ENCODE measurements at places on chromosomes 5 and 9.

DNA sequence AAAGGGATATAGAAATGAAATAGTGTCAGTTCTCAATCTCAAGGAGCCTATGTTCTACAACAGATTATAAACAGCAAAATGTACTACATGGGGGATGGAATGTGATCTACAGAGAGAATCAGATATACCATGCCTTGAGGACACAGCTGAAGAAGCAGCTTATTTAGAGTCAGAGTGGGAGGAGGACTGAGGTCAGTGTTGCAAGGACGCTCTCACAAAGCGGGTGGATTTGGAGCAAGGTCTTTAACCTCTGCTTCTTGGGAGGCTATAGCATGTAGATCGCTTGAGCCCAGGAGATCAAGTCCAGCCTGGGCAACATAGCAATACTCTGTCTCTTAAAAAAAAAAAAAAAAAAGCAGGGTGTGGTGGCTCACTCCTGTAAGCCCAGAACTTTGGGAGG is 32.8 kb upstream of the PLIN2 start:
- DNase-seq = no peak

DNA sequence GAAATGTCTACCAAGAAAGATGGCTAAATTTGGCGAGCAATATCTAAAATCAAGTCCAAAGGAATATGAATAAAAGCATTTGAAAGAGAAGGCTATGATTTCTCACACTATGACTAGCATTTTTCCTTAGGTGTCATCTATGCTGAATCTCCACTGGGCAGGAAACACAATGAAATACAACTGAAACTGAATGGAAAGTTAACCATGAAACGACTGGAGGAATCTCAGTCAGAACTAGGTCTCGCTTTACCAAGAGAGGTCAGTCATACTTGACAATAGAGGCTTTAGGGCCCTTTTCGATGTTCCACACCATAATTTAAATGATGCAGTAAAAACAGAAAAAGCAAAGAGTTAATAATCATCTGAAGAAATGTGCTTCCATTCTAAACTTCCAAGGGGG is 339.0 kb downstream of the PDE4D start:
- no peak for DNase-seq

DNA sequence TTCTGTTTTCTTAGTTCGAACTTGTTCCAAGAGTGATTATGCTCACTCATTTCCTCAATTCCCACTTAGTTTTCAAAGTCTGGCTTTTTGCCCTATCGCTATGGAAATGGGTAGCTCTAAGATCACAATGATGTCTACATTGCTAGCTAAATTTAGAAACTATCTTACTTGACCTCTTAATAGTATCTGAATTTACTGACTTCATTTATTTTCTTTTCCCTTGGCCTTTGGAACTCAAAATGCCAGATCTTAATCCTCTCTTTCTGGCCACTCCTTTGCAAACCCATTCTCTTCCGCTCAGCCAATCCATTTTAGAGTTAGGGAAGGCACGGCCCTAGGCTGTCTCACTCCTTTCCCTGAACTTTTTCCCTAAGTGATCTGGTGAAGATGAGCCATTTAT is 137.0 kb downstream of the FER start:
- DNase-seq = no peak

DNA sequence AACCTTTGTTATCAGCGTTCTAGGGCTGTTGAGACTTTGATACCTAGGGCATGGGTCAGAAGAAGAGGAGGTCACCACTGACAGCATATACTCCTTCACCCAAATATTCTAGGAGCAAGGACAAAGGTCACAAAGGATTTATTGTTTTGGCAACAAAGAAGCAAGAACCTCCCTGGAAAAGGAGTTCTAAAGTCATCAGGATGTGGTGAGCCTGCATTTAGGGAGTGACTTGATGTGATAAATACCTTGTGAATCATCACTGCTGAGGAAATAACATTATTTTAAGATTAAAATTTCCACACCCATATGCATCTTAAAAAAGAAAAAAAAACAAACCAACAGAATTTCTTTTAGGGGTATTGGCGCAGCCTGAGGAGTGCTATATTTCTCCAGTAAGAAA is 13.9 kb downstream of the IFNA1 start:
- DNase-seq = no peak

- no peak for DNase-seq
These were observed 3.3 kb downstream of the ANKRD33B start for GRCh38 chr5:10567121-10567591.

DNA sequence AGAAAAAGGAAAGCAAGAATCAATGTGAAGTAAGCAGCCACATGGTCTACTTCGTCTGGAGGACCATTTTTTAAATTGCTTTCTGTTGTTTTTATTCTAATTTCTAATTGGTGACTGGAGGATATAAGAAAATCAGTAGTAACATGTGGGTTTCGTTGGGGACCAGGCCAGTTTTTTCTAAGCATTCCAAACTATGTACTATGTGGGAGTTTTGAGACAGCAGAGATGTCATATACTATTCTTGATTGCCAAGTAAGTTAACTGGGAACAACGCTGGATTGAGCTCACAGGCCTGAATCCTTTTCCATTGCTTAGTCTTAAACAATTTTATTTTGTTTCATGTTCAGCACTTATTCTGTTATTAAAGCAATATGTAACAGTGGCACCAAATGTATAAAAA is 225.7 kb downstream of the TMEM167A start:
- DNase-seq = no peak

- DNase-seq = no peak
These were observed 32.7 kb upstream of the FOXE1 start for GRCh38 chr9:97820373-97820772.

DNA sequence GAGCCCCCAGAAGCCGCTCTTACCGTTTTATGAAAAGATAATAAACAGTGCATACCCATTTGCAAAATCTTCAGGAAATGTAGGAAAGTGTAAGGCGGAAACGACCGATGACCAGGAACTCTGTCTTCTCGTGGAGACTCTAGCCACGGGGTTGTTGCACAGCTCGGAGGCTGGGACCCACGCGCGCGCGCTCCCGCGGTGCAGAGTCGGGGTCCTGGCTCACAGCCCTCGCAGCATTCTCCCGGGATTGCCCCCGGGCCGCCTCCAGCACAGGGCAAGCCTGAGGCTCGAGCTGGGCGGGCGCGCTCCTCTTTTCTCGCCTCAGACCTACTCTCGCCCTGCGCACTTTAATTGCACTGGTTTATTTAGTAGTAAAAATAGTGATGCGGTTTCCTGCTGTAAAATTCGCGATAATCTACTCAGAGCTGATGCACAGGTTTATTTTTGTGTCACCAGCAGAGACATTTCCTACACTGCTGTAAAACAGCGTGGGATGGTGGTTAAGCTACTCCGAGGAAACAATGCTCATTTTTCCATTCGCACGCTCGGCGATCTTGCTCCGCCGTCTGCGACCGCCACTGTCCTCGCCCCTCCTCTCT is 15.5 kb downstream of the TRIM7 start:
- DNase-seq = no peak

DNA sequence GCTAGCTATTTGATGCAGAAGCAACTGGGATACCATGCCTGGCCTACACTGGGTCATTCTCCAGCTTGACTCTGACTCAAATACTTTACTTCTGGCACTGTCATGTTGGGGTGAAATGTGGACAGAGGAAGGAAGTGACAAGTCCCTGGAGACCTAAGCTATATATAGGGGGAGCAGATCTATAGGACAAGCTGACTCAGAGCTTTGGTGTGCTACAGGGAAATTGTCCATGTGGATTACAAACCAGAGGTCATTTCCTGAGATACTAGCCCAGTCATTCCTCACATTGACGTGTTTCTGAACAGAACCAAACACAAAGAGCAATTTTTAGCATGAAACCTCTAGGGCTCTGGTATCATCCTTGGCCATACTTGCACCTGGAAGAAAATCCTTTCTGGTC is 531.6 kb upstream of the CLINT1 start:
- DNase-seq = no peak

GRCh38 chr9:79236466-79236865 is 335.3 kb upstream of the TLE4 start:
- DNase-seq = no peak

GRCh38 chr5:139415221-139415861 is 11.5 kb upstream of the SPATA24 start:
- peak; percentile 94 for DNase-seq

Data from Ammon's horn (tissue), 1 donor.